Breast epithelium (tissue), 4 donors: ENCODE measurements at places on chromosomes 6 and 20.

DNA sequence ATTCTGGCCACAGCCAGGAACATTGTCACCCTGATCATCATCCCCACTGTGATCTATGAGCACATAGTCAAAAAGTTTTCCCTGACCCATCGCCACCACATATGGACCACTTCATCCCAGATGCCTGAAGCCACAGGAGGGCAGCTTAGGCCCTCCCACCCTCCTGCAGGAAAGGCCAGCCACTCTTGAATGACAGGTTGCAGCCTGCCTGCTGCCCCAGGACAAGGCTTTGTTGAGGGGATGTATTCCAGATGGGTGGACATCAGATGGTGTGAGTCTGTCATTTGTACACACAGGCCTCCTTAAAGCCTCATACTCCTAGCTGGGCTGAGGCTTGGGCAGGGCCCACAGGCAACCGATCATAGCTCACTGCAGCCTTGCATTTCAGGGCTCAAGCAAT lies 30.8 kb downstream of the DPPA5 start:
- no peak for DNase-seq
- H3K4me1 ChIP-seq: no peaks in the 10 kb centered on the region
- H3K4me3 ChIP-seq: no peak overlapping the region
- H3K27ac ChIP-seq: no peak overlapping the region

DNA sequence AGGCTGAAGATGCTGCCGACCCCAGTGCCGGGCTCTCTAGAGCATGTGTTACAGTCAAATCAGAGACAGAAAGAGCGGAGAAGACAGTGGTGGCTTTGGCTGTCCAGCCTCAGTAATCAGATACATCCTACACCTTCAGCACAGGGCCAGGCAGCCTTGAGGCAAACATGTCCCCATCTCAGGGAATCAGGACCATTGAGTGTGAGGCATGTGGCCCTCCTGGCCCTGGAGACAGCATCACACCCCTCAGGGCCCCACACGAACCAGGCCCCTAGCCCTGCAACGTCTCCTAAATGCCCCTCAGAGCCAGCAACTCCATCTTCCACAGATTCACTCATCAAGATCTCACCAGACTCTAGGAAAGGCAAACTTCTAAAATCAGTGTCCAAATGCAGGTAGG lies 24.5 kb downstream of the PXDC1 start:
- no peak for DNase-seq
- no peaks in the 10 kb centered on the region for H3K27me3 ChIP-seq
- peak overlapping the region; percentile 78 for H3K27ac ChIP-seq
- H3K4me3 ChIP-seq: no peak overlapping the region
- no peaks in the 10 kb centered on the region for H3K36me3 ChIP-seq
- H3K4me1 ChIP-seq: no peaks in the 10 kb centered on the region

- H3K36me3 ChIP-seq: no peaks in the 10 kb centered on the region
- H3K4me3 ChIP-seq: no peak overlapping the region
- no peak overlapping the region for H3K27ac ChIP-seq
- H3K4me1 ChIP-seq: no peaks in the 10 kb centered on the region
- no peaks in the 10 kb centered on the region for H3K27me3 ChIP-seq
These were observed 6.1 kb downstream of the TRIM10 start for GRCh38 chr6:30154709-30155519.

- no peaks in the 10 kb centered on the region for H3K36me3 ChIP-seq
- no peaks in the 10 kb centered on the region for H3K4me1 ChIP-seq
- DNase-seq: no peak
- no peaks in the 10 kb centered on the region for H3K27me3 ChIP-seq
- H3K4me3 ChIP-seq: no peak overlapping the region
These were observed 221.6 kb downstream of the CDC5L start for GRCh38 chr6:44609051-44609612.

GRCh38 chr20:40781327-40782042 lies 92.4 kb upstream of the MAFB start:
- H3K36me3 ChIP-seq: no peaks in the 10 kb centered on the region
- no peak overlapping the region for H3K27ac ChIP-seq
- H3K4me1 ChIP-seq: no peaks in the 10 kb centered on the region
- no peaks in the 10 kb centered on the region for H3K27me3 ChIP-seq

- no peak for DNase-seq
- no peaks in the 10 kb centered on the region for H3K36me3 ChIP-seq
- H3K4me1 ChIP-seq: no peaks in the 10 kb centered on the region
- H3K4me3 ChIP-seq: no peak overlapping the region
These were observed 88.0 kb upstream of the JAG1 start for GRCh38 chr20:10761786-10762185.

DNA sequence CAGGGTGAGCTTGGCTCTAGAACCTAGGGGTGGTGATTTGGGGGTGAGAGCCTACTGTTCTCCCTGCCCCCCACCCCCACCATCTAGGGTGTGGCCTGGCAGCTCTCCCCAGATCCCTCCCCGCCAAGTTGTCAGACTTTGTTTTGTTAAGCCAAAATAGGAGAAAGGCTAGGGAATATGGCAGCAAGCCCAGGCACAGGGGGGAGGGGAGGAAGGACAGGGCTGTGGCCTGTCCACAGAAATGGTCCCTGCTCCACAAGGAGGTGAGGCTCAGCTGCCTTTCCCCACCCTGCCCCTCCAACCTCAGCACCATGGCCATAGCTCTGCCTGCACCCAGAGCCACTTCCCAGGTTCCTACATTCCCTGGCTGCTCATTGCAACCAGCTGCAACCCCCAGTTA lies 17.2 kb downstream of the SCUBE3 start:
- no peaks in the 10 kb centered on the region for H3K27me3 ChIP-seq
- no peaks in the 10 kb centered on the region for H3K36me3 ChIP-seq
- no peaks in the 10 kb centered on the region for H3K4me1 ChIP-seq
- H3K27ac ChIP-seq: no peak overlapping the region

GRCh38 chr6:117280922-117281321 lies 15.6 kb downstream of the VGLL2 start:
- DNase-seq: no peak
- no peak overlapping the region for H3K27ac ChIP-seq
- H3K36me3 ChIP-seq: no peaks in the 10 kb centered on the region
- H3K4me3 ChIP-seq: no peak overlapping the region
- H3K27me3 ChIP-seq: peaks cover 12% of the 10 kb centered on the region
- no peaks in the 10 kb centered on the region for H3K4me1 ChIP-seq

GRCh38 chr6:139027620-139028182 lies 844 bp upstream of the ABRACL start:
- no peaks in the 10 kb centered on the region for H3K4me1 ChIP-seq
- H3K27me3 ChIP-seq: no peaks in the 10 kb centered on the region

- no peak within 1 kb of the TSS for H3K27ac ChIP-seq
- no peaks in the 10 kb centered on the region for H3K4me1 ChIP-seq
- no peak for DNase-seq
- peaks cover 46% of the 10 kb centered on the region for H3K27me3 ChIP-seq
These were observed at the start of gene CYP24A1 for GRCh38 chr20:54173653-54174456. Gene CYP24A1 (minus strand): TSS chr20:54173986. CDS start chr20:54173579, 407 bp downstream.

GRCh38 chr6:17355404-17355774 lies 38.0 kb upstream of the CAP2 start:
- no peaks in the 10 kb centered on the region for H3K4me1 ChIP-seq
- no peak for DNase-seq
- no peak overlapping the region for H3K27ac ChIP-seq
- H3K4me3 ChIP-seq: no peak overlapping the region

DNA sequence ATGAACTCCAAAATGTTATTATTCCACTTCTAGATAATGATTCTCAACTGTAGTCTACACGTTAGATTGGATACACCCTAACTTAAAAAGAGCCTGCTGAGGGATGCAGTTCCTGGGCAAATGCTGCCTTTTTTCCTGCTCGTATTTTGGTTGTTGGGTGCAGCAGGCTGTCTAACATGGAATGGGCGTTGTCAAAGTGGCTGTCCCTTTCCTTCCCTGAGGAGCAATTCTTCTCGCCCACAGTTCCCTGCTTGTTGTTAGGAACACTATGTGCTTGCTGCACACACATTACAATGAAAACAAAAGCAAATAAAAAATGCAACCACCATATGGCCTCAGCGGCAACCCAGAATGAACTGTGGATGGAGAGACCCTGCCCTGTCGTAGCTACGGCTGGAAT lies 1.7 kb upstream of the ADGRF5 start:
- H3K27ac ChIP-seq: peak overlapping the region; percentile 63
- H3K4me3 ChIP-seq: no peak overlapping the region
- H3K36me3 ChIP-seq: no peaks in the 10 kb centered on the region
- no peak for DNase-seq

- H3K36me3 ChIP-seq: no peaks in the 10 kb centered on the region
- no peak for DNase-seq
- no peaks in the 10 kb centered on the region for H3K4me1 ChIP-seq
- H3K27me3 ChIP-seq: no peaks in the 10 kb centered on the region
- H3K4me3 ChIP-seq: no peak overlapping the region
These were observed 3.4 kb downstream of the RSPH9 start for GRCh38 chr6:43648248-43648647.

- H3K4me1 ChIP-seq: no peaks in the 10 kb centered on the region
- H3K4me3 ChIP-seq: no peak overlapping the region
- H3K27ac ChIP-seq: no peak overlapping the region
- DNase-seq: no peak
- no peaks in the 10 kb centered on the region for H3K36me3 ChIP-seq
These were observed 97.0 kb downstream of the TRERF1 start for GRCh38 chr6:42354702-42355101.

GRCh38 chr6:96532399-96532798 lies 10.8 kb downstream of the UFL1 start:
- H3K36me3 ChIP-seq: peaks cover 10% of the 10 kb centered on the region
- no peak overlapping the region for H3K27ac ChIP-seq
- H3K27me3 ChIP-seq: no peaks in the 10 kb centered on the region
- no peak overlapping the region for H3K4me3 ChIP-seq
- DNase-seq: no peak

DNA sequence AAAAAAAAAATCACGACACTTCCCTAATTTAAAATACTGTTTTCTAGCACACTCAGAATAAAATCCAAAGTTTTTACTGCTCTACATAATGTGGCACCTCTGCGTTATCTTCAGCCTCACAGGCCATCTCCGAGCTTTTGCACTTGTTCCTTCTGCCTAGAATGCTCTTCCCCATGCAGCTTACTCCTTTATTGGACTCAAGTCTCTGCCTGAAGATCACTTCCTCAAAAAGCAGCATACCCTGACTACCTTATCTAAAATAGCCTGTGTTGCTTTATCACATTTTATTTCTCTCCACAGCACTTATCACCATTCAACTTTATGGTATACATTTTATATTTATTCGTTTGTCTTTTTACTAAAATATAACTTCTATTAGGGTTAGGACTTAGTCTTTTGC lies 2.3 kb downstream of the ZNF322 start:
- no peak overlapping the region for H3K27ac ChIP-seq
- H3K4me1 ChIP-seq: peaks cover 7% of the 10 kb centered on the region
- H3K4me3 ChIP-seq: no peak overlapping the region
- DNase-seq: no peak
- H3K27me3 ChIP-seq: no peaks in the 10 kb centered on the region
- peaks cover 5% of the 10 kb centered on the region for H3K36me3 ChIP-seq

GRCh38 chr6:107666084-107666980 lies 157.8 kb downstream of the SCML4 start:
- no peak for DNase-seq
- H3K36me3 ChIP-seq: no peaks in the 10 kb centered on the region
- H3K4me1 ChIP-seq: no peaks in the 10 kb centered on the region
- H3K27me3 ChIP-seq: no peaks in the 10 kb centered on the region
- no peak overlapping the region for H3K4me3 ChIP-seq

DNA sequence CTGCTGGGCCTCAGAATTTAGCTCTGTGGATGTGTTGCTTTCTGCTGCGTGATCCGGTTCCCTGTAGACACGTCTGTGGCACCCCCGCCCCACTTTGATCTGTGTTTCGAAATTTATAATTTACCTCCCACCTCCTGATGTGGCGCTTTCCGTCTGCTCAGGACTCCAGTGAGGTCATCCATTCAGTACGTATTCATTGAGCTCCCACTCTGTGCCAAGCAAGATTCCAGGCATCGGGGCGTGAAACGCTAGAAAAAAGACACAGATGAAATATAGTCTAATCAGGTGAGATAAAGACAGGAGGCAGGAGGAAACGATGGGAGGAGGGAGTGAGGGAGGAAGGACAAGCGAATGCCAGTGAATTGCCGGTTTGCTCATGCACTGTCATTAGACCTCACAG lies 431.9 kb upstream of the SULF2 start:
- no peaks in the 10 kb centered on the region for H3K27me3 ChIP-seq
- no peaks in the 10 kb centered on the region for H3K4me1 ChIP-seq
- H3K36me3 ChIP-seq: no peaks in the 10 kb centered on the region
- H3K4me3 ChIP-seq: no peak overlapping the region

DNA sequence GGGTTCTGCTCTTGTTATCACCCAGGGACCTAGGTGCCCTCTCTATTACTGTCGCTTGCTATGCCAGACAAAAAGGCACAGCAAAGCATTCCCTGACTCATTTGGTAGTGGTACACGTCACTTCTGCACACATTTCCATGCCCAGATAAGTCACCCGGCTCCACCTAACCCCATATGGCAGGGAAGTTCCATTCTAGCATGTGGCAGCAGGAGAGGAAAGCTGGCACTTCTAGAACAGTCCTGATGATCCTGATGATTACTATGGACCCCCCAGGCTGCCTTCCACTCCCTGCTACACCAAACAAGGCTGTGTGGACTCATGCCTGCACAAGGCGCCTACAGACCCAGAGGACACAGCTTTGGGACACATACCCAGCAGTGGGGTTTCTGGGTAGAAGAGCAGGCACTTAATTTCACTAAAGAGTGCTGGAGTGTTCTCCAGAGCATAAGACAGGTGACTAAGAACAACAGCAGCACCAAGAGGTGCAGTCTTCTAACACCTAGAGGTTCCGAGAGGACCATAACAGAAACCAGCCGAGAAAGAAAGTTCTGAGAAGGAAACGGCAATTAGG lies 53.5 kb upstream of the NELFCD start:
- H3K27ac ChIP-seq: no peak overlapping the region
- no peak overlapping the region for H3K4me3 ChIP-seq
- no peaks in the 10 kb centered on the region for H3K4me1 ChIP-seq
- no peaks in the 10 kb centered on the region for H3K36me3 ChIP-seq
- DNase-seq: no peak

DNA sequence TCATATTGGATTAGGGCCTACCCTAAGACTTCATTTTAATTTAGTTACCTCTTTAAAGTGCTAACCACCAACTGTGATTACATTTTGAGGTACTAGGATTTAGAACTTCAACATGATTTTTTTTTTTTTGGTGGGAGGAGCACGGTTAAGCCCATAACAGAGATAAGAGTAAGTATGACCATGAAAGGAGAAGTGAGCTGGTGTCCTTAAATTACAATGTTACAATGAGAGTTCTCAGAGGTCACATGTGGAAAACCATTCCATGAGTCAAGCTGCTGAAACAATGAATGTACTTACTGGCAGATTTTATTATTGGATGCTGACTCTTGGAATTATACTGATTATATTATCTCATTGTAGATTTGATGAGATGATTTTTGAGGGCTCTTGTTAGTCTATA lies 779.3 kb upstream of the CITED2 start:
- no peak for DNase-seq
- no peaks in the 10 kb centered on the region for H3K4me1 ChIP-seq
- no peaks in the 10 kb centered on the region for H3K27me3 ChIP-seq
- no peak overlapping the region for H3K4me3 ChIP-seq
- no peaks in the 10 kb centered on the region for H3K36me3 ChIP-seq

DNA sequence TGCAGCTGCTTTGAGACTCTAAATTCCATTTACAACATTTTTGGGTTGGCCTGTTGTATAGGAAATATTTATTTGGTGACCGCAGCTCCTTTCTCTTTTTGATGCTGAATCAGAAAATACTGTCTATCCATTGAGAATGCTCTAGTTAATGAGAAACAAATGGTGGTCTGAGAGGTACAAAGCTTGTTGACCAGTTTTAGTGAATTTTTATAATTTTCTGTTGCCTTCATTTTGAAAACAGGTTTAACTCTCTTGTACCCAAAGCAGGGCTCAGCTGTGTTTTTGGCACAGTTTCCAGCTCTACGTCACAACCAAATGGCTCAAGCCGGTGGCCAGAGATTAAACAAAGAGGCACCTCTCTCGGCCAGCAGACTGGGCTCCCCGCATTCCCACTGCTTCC lies 113.2 kb downstream of the FNDC1 start:
- H3K36me3 ChIP-seq: no peaks in the 10 kb centered on the region
- no peak for DNase-seq
- no peaks in the 10 kb centered on the region for H3K4me1 ChIP-seq
- no peak overlapping the region for H3K27ac ChIP-seq
